Kidney (tissue), 22 donors: ENCODE measurements at places on chromosomes 3 and 15.
A peak's percentile ranks its signal among the peaks of the same experiment; 100 is the strongest.

- DNase-seq: no peak
Observed at GRCh38 chr3:72487946-72488737, 360.1 kb downstream of the SHQ1 start.

- no peak for DNase-seq
Observed at GRCh38 chr15:71091601-71092000, 23.7 kb upstream of the THSD4 start.

DNA sequence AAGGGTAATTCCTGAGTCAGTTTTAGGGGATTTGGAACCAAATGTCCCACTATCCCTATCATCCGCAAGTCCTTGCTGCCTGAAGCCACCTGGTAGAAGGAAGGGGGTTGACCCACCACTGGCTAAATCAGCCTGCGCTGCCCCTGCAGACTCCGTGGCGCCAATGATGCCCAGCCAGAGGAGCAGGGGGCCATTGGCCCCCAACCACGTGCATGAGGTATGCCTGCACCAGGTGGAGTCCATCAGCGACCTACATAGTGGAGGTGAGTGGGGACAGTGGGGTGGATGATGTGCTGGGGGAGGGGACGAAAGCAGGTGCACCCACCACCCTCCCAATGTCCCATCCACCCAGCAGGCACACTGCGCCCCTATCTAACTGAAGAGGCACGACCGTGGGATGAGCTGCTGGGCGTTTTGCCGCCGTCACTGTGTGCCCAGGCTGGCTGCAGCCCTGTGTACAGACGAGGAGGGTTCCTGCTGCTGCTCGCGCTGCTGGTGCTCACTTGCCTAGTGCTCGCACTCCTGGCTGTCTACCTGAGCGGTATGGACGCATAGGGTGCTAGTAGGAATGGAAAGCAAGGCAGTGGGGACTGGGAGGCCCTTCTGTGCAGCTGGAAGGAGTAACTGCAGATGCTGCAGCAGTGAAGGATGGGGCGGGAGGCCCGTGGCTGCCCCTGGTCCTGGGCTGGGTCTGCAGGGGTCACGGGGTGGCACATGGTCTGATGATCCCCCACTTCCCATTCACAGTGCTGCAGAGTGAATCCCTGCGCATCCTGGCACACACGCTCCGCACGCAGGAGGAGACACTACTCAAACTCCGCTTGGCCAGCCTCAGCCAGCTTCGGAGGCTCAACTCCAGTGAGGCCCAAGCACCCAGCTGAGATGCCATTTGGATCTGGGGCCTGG is 5.7 kb downstream of the IFRD2 start:
- DNase-seq: no peak

DNA sequence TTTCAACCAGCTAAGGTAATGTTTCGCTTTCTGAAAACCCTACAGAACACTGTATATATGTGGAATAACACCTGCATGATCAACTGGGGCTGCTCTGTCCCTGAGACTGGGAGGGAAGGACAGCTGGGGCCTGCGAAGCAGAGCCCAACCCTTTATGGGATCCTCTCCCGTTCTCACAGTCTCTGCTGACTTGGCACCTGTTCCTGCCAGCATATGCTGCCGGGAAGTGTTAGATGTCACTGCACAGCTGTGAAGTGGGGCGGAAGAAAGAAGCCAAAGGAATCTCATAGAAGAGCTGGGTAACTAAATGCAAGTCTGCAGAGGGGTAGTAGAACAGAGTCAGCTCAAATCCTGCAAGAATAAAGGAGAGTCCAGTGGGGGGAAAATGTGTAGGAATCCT is 29.6 kb downstream of the LRRC3B start:
- no peak for DNase-seq

DNA sequence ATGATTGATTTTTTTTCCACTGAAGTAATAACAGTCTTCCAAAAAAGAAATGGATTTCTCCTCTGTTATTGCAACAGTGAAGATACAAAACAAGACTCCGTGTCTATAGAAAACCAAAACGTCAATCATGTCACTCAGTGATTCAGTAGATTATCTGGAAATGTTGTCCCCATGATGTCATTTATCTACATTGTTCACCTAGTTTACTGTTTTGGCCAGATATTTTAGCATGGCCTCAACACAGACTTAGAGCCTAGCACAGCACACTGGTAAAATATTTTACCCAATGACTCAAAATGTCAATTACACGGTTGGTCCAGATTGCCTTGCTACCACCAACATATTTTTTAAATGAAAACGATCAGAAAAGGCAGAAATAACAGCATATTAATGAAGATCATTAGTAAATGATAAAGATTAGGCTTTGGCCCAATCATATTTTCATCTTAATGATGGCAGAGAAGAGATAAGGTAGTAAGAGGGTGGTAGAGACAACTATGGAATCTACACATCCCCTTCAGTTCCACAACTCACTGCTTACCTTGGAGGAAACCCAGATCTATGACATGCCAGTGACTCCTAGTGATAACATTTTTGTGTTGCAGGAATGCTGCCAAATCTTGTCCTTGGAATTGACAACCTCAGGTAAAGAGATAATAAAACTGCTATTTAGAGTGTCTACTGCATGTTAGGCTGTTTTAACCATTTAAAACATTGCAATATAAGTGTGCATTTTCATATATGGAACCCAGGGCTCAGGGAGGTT is 347.7 kb upstream of the ARPP21 start:
- DNase-seq: no peak

DNA sequence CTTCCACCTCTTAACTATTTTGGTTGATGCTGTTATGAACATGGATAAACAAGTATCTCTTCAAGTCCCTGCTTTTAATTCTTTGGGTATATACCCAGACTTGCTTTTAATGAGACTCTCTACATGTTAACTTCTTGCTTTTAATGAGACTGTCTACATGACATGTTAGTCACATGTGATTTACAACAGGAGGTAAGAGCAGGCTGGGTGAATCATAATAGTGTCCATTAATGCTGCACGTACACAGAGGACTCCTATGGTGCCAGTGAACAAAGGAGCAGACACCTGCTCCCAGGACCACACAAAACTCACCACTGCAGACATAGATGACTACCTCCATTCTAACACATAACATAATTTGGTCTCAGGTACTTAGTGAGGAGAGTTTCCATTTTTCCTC is 273.4 kb upstream of the NSMCE3 start:
- DNase-seq: no peak

DNA sequence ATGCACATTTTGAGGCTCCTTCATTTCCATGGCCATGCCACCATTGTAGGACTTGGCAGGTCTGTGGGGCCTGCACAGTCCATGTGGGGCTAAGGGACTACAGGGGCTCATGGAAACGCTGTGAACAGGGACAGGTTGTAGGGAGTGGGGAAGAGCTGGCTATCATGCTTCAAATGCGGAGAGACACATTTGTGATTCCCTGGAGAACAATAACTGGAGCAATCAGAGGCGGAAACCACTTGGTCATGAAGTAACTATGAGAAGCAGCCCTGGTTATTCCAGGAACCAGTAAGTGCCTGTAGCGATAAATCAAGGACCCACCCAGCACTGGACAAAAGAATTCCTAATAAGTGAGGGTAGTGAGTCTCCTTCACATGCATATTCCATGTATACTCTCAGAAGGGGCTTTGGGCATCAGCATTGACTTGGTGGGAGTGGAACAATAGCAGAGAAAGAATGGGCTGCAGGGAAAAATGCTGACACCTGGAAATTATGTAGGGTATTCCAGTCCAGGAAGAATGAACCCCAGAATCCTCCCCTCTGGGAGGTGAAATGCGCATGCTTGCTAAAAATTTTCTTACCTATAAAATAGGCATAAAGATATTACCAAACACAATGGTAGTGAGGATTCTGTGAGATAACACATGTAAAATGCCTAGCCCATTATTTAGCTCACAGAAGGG is 251.4 kb upstream of the ROPN1 start:
- DNase-seq: no peak

DNA sequence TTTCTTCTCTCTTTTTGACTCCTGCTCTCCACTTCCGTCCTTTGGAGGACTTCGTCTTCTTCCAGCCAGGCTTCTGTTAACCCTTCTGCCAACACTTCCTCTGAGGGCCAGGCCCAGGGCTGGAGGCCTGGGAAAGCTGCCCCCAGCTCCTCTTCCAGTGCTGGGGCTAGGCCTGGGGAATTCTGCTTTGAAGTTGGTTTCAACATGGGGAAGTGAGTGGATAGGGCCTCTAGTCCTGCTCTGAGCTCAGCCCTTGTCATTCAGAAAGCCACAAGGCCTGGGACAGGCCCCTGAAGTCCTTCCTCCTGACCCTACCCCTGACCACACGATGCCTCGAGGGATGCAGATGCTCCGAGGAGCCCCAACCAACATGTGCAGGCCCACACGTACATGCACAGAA is 53.9 kb upstream of the HERC1 start:
- no peak for DNase-seq

DNA sequence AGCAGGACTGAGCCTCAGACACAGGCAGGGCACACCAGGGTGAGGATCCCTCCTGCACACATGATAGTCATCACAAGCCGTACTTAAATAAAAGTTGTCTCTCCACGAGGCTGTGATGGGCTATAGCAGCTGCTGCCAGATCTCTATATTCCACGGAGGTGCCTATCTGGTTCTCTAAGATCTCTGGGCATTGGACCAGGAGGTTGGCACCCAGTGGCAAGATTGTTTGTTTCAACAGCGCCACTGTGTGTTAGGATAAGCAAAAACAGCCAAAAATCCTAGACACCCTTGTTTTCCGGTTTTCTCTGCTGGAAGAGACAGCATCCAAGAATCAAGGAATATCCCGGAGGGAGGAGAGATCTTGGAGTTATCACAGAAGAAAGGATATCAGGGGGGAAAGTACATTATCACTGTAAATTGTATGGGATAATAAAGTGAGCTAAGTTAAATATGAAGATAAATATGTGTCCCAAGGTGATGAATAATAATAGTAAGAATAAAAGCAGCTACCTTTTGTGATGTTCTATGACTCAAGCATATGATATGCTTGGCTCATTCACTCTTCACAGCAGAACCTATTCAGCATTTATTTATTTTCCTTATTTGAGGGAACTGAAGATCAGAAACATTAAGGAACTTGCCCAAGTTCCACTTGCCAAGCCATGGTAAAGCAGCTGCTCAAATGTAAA is 90.6 kb upstream of the AKAP13 start:
- no peak for DNase-seq

GRCh38 chr15:53530761-53531160 is 228.7 kb downstream of the WDR72 start:
- DNase-seq: no peak

DNA sequence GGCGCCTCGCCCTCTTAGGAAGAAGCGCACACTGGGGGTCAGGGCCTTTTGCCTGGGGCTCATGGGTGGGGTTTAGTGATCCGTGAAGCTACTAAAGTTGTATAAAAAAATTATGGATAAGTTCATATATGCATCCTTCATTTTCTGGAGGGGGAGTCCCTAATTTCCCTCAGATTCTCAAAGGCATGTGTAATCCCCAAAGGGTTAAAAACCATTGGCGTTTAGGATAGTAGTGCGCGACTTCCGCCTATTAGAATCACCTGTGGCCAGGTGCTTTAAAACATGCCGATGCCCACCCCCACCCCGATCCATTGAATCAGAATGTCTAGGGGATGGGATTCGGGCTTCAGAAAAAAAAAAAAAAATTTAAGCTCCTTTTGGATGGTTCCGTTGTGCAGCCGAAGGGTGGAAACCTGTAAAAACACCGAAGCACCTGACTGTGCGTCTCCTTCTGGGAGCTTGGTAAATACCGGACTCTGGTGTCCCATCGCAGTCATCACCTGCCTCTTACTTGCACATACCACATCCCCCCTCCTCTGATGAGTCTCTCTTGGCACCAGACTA is 570 bp downstream of the APH1B start:
- peak; percentile 33 for DNase-seq

DNA sequence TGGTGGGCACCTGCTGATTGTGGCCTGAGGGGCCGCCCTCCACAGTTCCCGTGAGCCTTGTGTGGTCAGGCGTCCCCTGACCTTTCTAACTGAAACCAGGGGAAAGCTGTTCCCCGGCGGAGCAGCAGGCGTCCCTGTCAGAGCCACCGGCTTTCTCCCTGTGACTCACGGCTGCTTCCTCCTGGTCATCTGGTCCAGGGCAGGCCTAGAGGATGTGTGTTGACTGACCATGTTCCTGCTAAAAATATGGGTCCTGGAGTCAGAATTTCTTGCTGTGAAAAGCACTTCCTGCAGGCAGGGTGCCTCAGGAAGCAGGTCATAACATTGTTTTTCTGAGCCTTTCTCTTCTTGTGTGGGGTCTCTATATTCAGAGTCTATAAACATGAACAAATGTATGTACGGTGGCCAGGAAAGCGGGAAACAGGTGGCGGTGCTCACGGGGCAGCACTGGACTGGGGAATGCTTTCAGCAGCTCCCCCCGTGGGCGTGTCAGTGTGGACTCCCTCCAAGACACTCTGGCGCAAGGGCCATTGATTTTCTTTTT is 38.4 kb upstream of the CGNL1 start:
- peak; percentile 75 for DNase-seq

DNA sequence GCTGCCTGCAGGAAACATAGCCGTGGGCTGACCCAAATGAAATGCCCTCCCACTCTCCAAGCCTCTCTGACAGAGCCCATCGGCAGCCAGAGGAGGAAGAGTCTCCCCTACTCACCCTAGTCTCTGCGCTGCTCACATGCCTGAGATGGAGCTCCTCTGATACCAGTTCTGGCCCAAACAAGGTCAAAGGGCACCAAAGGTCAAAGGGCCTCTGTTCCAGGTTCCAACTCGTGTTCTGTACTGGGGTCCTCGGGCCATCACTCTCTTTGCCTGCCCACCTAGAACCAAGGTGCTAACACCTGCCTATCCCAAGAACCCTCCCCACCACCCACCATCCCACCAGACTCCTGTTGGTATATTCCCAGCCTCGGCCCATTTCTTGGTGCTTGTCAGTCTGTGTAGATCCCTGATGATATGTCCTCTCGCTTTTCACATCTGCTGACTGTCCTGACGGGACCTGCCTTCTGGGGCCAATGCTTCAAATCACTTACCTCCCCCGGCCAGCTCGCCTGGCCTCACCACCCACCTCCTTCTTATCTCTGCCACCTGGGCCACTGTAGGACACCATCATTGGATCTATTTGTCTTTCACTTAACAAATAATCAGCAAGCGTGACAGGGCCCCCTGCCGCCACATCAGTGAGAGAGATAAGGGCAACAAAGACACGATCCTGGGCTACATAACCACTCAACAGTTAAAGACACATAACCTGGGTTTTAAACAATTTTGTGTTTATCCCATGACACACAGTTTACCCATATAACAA is 90.4 kb downstream of the SRGAP3 start:
- DNase-seq: no peak

GRCh38 chr3:149619136-149619535 is 38.7 kb downstream of the WWTR1 start:
- DNase-seq: no peak

DNA sequence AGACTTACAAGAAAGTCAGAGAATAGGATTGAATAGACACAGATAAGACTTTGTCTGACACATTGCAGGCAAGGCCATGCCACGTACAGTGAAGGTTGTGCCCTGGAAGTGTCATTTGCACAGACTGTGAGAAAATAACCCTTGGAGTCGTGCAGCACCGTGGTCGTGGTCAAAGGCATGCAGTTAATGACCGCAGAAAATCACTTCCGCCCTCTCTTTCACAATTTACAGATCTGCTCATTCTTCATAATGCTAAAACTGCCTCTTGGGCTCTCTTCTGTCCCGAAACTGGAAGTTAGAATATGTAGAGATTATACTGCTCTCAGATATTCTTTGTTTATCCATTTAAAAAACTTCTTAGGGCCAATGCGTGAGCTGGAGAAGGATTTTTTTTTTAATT is 73.2 kb upstream of the CTXND1 start:
- DNase-seq: no peak
